ENCODE measurements at places on chromosomes 12 and 14. TPM values are rescaled to one million over a fixed set of nuclear protein-coding genes. Genes with fewer than 3 reads are reported as not detected.

- H3K27ac ChIP-seq = peak overlapping the region; percentile 21
- H3K36me3 ChIP-seq = no peaks in the 10 kb centered on the region
- H3K4me1 ChIP-seq = no peaks in the 10 kb centered on the region
- H3K27me3 ChIP-seq = no peaks in the 10 kb centered on the region
These were observed 81.2 kb upstream of the ATF7IP start for GRCh38 chr12:14284184-14284722.

- DNase-seq = no peak
- H3K4me3 ChIP-seq = no peak overlapping the region
- H3K27ac ChIP-seq = no peak overlapping the region
- H3K27me3 ChIP-seq = no peaks in the 10 kb centered on the region
- H3K36me3 ChIP-seq = no peaks in the 10 kb centered on the region
- H3K4me1 ChIP-seq = peaks cover 17% of the 10 kb centered on the region
These were observed 39.2 kb upstream of the PPP1R13B start for GRCh38 chr14:103886304-103887169.

DNA sequence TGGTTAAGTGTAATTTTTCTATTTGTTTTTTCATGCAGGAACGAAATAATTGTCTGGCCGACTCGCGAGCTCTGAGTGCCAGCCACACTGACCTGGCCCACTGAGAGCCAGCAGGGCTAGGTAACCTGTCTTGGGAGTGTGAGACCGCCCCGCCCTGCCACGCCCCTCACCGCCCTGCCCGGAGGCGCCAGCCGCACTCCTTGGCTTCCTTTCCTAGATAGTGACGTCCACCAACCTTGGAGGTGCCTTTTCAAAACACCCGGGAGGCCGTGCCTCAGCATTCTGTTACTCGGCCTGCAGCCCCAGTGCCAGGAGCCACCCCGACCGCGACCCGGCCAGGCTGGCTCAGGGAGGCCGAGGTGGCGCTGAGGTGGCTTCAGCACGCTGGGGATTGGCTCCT is 21.7 kb downstream of the XRCC3 start:
- H3K4me3 ChIP-seq = no peak overlapping the region
- H3K27me3 ChIP-seq = no peaks in the 10 kb centered on the region
- peaks cover 47% of the 10 kb centered on the region for H3K36me3 ChIP-seq
- peak overlapping the region; percentile 6 for H3K27ac ChIP-seq
- peak; percentile 83 for DNase-seq

DNA sequence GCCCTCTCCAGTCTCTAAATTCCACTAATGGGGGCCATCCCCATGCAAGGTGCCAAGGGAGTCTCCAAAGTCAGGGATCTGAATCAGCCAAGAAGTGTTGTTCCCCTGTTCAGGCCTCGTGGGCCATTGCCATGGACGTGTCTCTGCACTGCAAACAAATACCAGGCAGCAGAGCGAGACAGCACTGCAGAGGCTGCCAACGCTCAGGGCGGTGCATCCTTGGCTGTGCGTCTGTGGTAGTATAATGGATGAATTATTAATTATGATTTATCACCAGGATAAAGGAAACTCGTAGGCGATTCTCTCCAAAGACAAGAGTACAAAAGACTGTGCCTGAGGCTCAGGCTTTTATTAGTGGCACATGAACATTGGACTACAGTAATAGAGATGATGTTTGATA is 122.3 kb upstream of the NTF3 start:
- H3K27me3 ChIP-seq = no peaks in the 10 kb centered on the region
- peak overlapping the region; percentile 61 for H3K27ac ChIP-seq
- peak; percentile 22 for DNase-seq
- H3K4me3 ChIP-seq = no peak overlapping the region

DNA sequence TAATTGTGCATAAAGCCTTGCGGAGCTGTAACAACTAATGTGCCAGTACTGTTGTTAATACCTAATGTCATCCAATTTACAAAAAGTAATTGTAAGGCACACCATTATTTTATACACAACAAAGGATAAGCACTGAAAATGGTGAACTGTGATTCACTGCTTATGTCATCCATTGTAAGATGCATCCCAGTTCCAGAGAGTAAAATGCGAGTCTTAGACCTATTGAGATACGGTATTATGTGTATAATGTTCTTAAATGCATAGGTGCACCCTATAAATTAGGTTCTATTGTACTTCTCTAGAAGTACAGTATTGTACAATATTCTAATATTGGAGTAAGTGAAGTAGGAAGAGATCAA is 406 bp downstream of the PARP2 start:
- peaks cover 24% of the 10 kb centered on the region for H3K36me3 ChIP-seq
- DNase-seq = no peak
- peaks cover 6% of the 10 kb centered on the region for H3K4me1 ChIP-seq
- H3K27me3 ChIP-seq = no peaks in the 10 kb centered on the region

DNA sequence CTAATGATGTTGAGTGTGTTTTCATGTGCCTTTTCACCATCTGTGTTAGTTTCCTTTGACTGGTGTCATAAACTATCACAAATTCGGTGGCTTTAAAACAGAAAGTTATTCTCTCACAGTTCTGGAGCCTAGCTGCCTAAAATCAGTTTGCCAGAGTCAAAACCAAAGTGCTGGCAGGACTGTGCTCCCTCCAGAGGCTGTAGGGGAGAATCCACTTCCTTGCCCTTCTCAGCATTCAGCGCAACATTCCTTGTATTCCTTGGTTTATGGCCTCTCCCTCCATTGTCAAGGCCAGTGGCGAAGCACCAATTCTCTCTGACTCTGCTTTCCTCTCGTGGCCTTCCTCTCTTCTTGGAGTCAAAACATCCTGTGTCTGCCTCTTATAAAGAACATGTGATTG is 174.2 kb upstream of the PDE3A start:
- no peak overlapping the region for H3K27ac ChIP-seq
- no peaks in the 10 kb centered on the region for H3K27me3 ChIP-seq
- no peak for DNase-seq
- no peak overlapping the region for H3K4me3 ChIP-seq
- H3K4me1 ChIP-seq = no peaks in the 10 kb centered on the region
- H3K36me3 ChIP-seq = no peaks in the 10 kb centered on the region

GRCh38 chr14:98835825-98836100 is 436.2 kb downstream of the BCL11B start:
- no peak overlapping the region for H3K27ac ChIP-seq
- no peaks in the 10 kb centered on the region for H3K27me3 ChIP-seq
- H3K4me3 ChIP-seq = no peak overlapping the region
- H3K36me3 ChIP-seq = no peaks in the 10 kb centered on the region
- no peaks in the 10 kb centered on the region for H3K4me1 ChIP-seq
- no peak for DNase-seq

DNA sequence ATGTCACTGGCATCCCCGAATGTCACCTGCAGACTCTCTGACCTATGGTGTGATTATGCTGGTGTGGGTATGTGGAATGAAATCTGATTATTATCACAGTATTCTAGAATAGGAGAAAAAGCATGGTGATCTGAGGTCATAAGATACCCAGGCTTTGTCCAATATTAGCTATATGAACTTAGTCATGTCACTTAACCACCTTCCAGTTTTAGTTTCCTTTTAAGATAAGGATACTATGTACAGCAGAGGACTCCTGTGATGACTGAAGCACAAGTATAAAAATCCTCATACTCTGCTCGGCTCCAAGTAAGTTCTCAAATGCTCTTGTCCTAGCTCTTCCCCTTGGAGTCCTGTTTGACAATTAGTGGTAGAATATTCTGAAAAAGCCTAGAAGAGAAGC is 2.8 kb downstream of the GNS start:
- H3K36me3 ChIP-seq = no peaks in the 10 kb centered on the region
- DNase-seq = no peak
- no peak overlapping the region for H3K4me3 ChIP-seq
- H3K27ac ChIP-seq = no peak overlapping the region

- no peak overlapping the region for H3K27ac ChIP-seq
- no peaks in the 10 kb centered on the region for H3K36me3 ChIP-seq
- no peaks in the 10 kb centered on the region for H3K4me1 ChIP-seq
- H3K27me3 ChIP-seq = no peaks in the 10 kb centered on the region
These were observed 66.3 kb downstream of the ZNF664 start for GRCh38 chr12:124039276-124039675.

DNA sequence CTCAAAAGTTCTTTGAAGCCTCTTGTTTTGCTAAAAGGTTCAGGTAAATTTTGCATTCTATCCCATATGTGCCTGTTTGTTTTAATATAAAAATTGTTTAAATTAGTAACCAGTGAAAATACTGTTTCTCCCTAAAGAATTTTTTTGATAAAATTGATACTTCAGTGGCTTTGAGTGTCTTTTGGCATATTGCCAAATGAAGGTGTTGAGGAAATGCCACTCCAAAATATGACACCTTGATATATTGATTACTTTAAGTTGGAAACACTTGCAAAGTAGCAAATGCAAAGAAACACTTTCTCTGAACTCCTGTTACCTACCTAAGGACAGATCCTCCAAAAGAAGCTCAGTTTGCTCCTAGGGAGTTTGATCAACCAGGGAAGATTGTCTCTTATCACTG is 8.4 kb downstream of the STYX start:
- no peaks in the 10 kb centered on the region for H3K36me3 ChIP-seq
- H3K4me1 ChIP-seq = peaks cover 13% of the 10 kb centered on the region
- DNase-seq = no peak
- no peak overlapping the region for H3K4me3 ChIP-seq
- H3K27ac ChIP-seq = no peak overlapping the region
- H3K27me3 ChIP-seq = no peaks in the 10 kb centered on the region

DNA sequence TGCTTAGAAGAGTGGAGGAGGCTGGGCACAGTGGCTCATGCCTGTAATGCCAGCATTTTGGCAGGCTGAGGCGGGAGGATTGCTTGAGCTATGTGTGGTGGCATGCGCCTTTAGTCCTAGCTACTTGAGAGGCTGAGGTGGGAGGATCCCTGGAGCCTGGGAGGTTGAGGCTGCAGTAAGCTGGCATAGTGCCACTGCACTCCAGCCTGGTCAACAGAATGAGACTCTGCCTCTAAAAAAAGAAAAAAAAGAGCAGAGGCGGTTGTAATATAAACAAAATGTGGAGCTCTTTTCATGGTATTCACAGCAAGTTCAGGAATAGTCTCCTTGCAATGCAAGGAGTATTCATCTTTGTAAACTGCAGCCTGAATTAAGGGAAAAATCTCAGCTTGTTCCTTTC is 27.2 kb downstream of the ARID2 start:
- H3K27me3 ChIP-seq = no peaks in the 10 kb centered on the region
- H3K27ac ChIP-seq = no peak overlapping the region
- no peak for DNase-seq
- no peak overlapping the region for H3K4me3 ChIP-seq

DNA sequence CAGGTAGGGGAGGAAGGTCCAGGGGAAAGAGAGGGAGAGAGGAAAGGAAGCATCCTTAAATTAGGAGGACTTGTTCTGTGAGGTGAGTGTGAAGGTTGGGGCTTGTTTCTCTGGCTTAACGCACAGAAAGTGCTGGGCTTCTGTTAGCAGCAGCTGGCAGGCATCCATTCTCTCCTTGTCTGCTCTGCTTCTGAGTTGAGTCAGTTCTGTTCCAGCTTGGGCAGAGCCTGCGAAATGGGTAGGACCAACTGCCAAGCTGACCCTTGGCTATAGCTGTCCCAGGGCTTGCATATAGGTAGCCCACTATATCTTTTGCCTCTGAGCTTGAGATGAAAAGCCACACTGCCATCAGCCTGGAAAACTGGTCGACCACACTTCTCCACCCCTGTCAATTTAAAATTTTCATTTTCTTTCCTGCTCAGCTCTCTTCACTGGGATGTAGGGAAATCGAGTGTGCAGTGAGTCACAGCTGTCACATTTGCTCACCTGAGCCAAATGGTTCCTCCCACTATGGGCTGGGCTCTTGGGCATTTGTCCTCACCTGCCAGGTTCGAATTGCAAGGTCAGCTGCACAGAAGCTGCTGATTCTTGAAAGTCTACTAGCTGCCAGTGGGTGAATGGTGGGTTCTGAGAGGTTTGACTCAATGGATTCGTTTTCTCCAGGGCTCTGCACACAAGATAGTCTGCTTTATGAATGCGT is 256.4 kb upstream of the PWP1 start:
- no peak for DNase-seq
- H3K4me1 ChIP-seq = no peaks in the 10 kb centered on the region
- no peak overlapping the region for H3K4me3 ChIP-seq
- H3K36me3 ChIP-seq = no peaks in the 10 kb centered on the region
- H3K27ac ChIP-seq = no peak overlapping the region

DNA sequence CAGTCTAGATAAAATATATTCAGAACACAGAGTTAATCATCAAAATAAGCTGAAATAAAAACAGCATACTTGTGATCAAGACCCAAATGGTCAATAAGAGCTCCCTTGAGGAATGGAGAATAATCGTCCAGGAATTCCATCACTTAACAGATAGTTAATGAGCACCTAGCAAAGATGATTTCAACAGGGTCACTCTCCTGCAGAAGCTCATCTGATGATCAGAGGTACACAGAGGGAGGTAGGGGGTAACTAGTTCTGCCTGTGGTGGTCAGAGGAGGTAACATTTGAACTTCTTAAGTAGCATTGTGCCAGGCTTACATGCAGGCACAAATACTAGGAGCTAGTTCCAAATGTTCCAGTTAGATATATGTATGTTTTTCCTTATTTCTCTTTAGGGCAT is 9.5 kb downstream of the MED13L start:
- H3K4me3 ChIP-seq = no peak overlapping the region
- no peaks in the 10 kb centered on the region for H3K36me3 ChIP-seq
- H3K27me3 ChIP-seq = no peaks in the 10 kb centered on the region
- H3K4me1 ChIP-seq = peaks cover 51% of the 10 kb centered on the region
- no peak overlapping the region for H3K27ac ChIP-seq
- no peak for DNase-seq

- DNase-seq = no peak
- H3K4me1 ChIP-seq = no peaks in the 10 kb centered on the region
- H3K36me3 ChIP-seq = no peaks in the 10 kb centered on the region
- no peaks in the 10 kb centered on the region for H3K27me3 ChIP-seq
- H3K4me3 ChIP-seq = no peak overlapping the region
These were observed 163.7 kb downstream of the GXYLT1 start for GRCh38 chr12:41981013-41981412.

The METAP2 gene
- 49.6 TPM for total RNA-seq

The A2ML1 gene
- not detected for total RNA-seq

The KIF5A gene
- 0.33 TPM for total RNA-seq

The KLHL28 gene
- 8.4 TPM for total RNA-seq

The HOXC13 gene
- total RNA-seq = not detected

The VAMP1 gene
- 21.6 TPM for total RNA-seq

The ZFC3H1 gene
- 44.2 TPM for total RNA-seq
